ENCODE measurements at places on chromosomes 1 and 21.

GRCh38 chr1:27346991-27347624 lies 5.3 kb downstream of the SYTL1 start:
- H3K4me1 ChIP-seq: no peaks in the 10 kb centered on the region
- no peak for DNase-seq
- no peaks in the 10 kb centered on the region for H3K36me3 ChIP-seq
- H3K4me3 ChIP-seq: no peak overlapping the region

DNA sequence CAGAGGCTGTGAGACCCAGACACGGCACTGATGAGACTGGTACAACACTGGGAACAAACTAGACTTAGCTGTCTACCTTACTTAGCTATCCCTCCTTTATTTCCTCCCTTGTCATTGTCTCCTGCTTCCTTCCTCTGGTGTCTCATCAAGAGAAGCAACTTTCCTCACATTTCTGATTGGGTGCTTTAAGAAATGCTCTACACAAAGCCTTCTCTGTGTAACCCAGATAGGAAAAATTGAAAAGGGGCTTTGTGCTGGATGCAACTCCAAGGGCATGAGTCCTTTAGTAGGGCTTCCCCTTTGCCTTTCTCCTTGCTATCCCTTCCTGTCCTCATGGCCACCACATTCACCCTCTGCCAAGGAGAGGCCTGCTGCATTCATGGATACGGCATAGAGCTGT lies 274.5 kb downstream of the VAV3 start:
- H3K4me1 ChIP-seq: no peaks in the 10 kb centered on the region
- no peaks in the 10 kb centered on the region for H3K36me3 ChIP-seq
- DNase-seq: no peak

DNA sequence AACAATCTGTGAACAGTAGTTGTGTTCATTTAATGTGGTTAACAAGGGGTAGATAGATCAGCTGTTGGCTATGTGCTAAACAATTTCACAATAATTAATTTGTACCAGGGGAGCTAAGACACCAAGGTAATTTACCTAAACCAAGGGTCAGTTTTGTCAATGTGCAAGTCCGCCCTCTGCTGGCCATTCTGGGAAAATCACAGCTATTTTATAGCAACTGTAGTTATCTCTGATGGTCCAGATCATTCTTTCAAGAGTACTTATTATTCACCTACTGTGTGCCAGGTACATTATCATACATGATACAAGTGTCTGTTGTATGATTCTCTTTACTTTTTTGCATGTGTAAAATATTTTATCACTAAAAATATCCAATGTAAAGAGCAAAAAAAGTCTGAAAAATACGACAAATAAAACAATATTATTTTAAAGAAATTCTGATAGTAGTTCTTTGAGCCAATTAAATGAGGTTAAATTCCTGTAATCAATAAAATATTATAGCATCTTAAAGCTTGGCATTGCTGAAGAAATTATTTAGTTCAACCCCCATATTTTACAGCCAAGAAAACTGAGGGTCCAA lies 312.3 kb upstream of the FAM78B start:
- no peak overlapping the region for H3K4me3 ChIP-seq
- H3K36me3 ChIP-seq: no peaks in the 10 kb centered on the region
- H3K4me1 ChIP-seq: no peaks in the 10 kb centered on the region
- H3K27ac ChIP-seq: no peak overlapping the region
- DNase-seq: peak; percentile 68
- H3K27me3 ChIP-seq: no peaks in the 10 kb centered on the region

- no peak for DNase-seq
- no peak overlapping the region for H3K27ac ChIP-seq
- H3K4me3 ChIP-seq: no peak overlapping the region
Measured at GRCh38 chr1:145988773-145989172, 7.6 kb downstream of the TXNIP start.

- H3K4me1 ChIP-seq: no peaks in the 10 kb centered on the region
- H3K36me3 ChIP-seq: no peaks in the 10 kb centered on the region
- H3K4me3 ChIP-seq: no peak overlapping the region
- H3K27me3 ChIP-seq: no peaks in the 10 kb centered on the region
- no peak for DNase-seq
Measured at GRCh38 chr21:25560271-25560685, 47.0 kb downstream of the MRPL39 start.

Data from pancreas (tissue), 10 donors.